ENCODE measurements at places on chromosomes 7 and 10.

- DNase-seq = no peak
These were observed 28.6 kb downstream of the RTKN2 start for GRCh38 chr10:62239994-62240393.

DNA sequence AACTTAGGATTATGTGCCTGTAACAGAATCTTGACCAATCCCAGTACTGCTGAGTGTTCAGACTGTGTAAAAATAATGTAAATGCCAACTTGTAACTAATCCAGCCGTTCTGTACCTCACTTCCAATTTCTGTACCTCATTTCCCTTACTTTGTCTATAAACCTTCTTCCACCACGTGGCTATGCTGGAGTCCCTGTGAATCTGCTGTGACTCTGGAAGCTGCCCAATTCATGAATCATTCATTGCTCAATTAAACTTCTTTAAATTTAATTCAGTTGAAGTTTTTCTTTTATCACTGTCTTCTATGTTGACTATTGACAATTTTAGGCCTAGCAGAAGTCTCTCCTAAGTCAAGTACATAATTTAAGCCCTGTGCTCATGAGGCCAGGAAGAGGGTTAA is 215.3 kb upstream of the RHOBTB1 start:
- DNase-seq = no peak

DNA sequence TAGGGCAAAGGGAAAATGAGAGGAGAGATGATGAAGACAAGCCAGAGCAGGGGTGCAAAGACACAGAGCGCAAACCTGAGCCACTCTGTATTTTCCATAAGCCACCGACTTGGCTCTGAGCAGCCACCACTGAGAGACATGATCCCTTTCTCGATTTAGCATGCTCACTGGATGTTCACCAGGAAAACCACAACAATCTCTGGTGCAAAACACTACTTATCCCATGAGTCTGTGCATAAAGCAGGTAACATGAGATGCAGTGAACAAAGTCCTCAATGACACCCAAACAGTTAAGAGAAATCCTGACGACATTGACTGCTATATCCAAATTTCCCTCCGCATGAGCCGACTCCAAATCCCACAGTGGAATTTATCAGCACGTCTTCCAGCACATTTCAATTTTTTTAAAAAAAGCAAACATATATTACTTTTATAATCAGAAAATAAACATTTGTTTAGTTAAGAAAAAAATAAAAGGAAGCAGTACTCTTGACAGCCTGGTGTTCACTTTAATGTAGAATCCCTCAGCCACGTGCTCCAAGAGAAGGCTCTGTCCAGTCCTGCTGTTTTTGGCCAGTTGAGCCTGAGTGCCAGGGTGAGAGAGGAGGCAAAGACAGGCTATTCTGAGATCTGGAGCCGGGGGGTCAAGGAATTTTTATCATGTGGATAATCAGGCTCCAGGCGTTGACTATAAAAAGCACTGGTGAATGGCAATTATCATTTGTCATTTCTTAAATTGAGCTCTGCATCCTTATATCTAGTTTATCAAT is 238.4 kb downstream of the KCNMA1 start:
- no peak for DNase-seq

DNA sequence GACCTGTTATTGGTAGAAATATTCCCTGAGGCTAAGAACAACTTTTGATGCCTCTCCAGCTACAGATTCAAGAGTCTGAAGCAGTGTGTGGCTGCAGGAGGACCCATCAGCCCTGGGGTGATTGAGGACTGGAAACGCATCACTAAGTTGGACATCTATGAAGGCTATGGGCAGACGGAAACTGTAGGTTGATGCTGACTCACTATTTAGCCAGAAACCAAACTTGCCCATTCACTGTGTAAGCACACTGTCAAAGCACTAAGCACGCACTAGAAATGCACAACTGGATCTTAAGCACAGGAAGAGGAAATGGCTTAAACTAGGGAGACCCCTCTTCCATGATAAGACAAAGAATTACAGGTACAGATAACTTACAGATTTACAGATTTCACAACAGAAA is 20.8 kb downstream of the ACSM6 start:
- no peak for DNase-seq

GRCh38 chr10:44965104-44965503 is 5.5 kb downstream of the RASSF4 start:
- DNase-seq = no peak

DNA sequence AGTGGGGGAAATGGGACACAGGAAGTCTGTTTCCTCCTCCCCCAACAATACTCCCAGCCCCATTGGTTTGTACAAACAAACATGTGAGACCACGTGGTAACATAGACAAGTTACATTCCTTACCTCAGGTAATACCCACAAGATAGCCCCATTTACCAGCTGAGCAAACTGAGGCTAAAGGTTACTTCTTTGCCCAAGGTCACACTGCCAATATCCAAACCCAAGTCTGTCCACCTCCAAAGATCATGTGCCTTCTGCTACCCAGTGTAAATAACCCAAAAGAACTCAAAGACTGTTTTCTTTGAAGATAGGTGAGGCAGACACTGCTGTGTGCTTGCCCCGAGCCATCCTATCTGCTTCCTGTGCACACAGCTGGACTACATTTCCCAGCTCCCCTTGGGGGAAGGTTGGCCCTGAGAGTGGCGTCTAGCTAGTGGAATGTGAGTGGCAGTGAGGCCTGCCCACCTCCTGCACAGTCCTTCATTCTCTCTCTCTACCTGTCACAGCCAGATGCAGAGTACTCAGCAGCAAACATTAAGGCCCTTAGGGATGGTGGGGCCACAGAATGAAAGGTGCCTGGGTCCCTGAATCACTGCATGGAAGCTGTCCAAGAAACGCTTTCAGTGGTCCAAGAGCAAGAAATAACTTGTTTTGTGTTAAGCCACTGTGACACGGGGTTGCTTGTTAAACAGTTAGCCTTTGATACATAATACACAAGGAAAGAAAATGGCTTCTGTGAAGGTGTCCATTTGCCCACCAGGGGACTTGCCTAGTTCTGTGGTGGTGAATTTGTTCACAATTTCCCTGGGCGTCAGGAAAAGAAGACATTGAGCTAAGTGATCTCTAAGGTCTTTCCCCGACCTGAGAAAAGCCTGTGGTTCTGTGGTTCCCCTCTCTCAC is 257.7 kb upstream of the NFE2L3 start:
- no peak for DNase-seq

DNA sequence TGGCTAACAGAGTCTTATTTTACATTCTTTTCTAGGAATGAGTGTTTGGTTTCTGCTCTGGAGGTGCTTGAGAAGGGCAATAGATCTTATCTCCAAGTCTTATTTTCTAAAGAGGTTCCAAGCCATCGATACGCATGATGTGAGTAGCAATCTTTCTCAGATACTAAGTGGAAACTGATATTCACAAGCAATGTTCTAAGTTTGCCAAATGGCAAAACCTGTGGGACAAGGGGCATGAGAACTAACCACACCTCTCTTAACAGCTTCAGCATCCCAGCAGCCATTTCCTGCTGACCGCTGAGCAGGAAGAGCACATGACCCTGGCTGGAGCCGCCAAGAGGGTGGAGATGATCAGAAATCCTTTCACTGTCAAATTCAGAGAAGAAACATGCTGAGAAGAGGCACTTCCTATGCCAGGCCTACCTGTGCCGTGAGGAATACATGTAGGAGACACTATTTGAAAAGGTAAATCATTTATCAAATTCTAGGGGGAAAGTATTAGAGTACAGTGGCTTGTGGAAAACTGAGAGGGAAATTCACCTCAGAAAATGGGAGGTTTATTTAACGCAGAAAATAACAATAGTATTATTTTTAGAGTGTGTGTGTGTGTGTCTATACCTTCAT is 35.2 kb downstream of the CCDC71L start:
- DNase-seq = no peak

GRCh38 chr10:43071865-43072650 is 4.8 kb upstream of the RET start:
- no peak for DNase-seq

DNA sequence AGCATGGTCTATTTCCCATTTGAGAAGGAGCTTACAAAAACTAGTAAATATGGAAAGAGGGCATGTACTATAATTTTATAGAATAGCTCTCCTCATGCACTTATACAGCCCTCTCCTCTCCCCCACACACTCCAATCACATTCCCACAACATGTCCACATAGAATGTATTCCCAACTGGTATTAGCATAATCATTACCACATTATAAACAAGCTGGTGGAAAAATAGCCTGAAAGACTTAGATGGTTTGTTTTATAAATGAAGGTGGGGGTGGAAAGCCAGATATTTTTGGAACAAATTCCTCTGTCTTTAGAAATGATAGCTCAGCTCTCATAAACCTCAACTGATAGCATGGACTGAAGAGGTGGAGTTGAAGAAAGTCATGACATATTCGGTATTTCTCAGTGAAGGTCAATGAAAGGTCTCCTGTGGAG is 410.1 kb downstream of the SUGCT start:
- no peak for DNase-seq

DNA sequence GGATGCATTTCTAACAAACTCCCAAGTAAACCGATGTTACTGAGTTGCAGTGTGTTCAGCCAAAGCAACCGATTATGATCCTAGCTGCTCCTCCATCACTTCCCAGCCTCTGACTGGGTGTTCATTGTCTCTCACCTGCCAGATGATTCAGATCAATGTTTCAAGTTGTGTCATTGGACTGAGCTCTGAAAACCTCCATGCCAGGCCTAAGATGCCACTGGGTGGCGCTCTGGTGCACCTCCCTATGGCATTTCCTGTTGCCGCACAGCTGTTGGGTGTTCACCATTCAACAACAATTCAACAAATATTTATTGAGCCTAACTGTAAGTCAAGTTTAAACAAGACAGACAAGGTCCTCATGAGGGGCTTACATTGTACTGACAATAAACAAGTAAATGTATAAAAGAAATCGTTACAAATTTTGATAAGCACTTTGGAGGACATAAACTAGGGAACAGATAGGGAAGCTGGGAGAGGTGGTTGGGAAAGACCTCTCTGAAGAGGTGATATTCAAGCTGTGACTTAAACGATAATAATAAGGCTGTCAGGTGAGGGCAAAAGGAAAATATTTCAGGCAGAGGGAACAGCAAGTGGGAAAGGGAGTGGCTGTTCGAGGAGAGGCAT is 22.8 kb downstream of the RGR start:
- peak; percentile 59 for DNase-seq

GRCh38 chr10:63865210-63865609 is 344.0 kb downstream of the REEP3 start:
- DNase-seq = no peak

DNA sequence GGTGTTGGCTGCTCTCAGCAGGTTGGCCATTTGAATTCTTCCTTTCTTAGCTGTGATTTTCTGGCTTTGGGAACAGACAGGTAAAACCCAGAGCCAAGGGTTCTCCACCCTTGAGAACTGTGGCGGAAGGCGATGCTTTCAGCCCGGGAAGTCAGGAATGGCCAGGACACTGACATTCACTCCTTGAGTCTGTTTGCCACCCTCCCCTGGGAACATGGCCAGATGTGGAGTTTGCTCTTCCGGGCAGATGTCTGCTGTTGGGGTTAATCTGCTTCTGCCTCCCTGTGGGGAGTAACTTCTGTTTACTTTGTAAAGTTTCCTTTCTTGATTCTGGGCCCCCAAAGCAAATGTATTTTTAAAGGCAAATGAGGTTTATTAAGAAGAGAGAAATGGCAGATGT is 17.7 kb downstream of the GATA3 start:
- no peak for DNase-seq
